ENCODE measurements at places on chromosomes 7 and 10.

GRCh38 chr7:95922191-95922590 lies 149.8 kb downstream of the DYNC1I1 start:
- no peak for DNase-seq

DNA sequence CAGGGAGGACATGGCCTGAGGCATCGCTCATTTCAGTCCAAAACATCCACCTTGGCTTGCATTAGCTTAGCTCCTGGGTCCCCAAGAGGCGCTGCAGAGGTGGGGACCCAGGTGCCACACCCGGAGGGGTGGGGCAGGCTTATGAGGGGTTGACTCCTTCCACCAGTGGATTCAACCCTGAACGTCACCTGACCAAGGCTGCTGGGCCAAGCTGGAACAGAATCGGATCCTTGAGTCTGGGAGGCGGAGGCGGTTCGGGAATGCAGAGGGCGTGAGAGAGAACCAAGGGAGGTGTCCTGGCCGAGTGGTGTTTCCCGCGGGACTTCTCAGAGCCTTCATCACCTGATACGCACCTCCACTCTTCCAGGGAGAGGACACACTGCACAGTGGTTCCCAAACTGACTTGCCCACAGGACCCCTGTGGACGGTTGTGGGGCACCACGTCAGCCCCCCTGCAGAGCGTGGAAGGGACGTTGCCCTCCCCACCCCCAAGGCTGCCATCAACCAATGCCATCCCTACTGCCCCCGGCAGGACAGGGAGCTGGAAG lies 4.5 kb upstream of the MICALL2 start:
- DNase-seq: no peak

GRCh38 chr10:69065406-69066361 lies 22.2 kb upstream of the SRGN start:
- DNase-seq: peak; percentile 75

- DNase-seq: no peak
Observed at GRCh38 chr7:30306976-30307375, 22.6 kb downstream of the ZNRF2 start.

GRCh38 chr7:158740013-158740656 lies 35.5 kb upstream of the NCAPG2 start:
- DNase-seq: no peak

DNA sequence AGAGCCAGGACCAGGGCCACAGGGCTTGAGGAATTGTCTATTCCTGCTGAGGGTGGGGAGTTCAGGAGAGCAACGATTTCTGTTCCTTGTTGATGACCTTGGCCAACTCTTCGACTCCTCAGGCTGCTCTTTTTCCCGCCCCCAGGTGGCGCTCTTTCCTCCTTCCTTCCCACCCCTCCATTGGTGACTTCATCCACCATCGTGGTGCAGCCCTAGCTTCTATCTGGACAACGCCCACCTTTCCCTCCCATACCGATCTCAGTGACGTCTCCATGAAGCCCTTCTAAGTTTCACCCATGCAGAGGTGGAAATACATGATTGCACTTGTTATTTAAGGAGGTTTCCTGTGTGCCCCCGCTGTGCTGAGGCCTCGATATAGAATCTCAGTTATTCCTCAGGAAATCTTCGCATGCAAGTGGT lies 22.1 kb upstream of the CARD11 start:
- peak; percentile 81 for DNase-seq

DNA sequence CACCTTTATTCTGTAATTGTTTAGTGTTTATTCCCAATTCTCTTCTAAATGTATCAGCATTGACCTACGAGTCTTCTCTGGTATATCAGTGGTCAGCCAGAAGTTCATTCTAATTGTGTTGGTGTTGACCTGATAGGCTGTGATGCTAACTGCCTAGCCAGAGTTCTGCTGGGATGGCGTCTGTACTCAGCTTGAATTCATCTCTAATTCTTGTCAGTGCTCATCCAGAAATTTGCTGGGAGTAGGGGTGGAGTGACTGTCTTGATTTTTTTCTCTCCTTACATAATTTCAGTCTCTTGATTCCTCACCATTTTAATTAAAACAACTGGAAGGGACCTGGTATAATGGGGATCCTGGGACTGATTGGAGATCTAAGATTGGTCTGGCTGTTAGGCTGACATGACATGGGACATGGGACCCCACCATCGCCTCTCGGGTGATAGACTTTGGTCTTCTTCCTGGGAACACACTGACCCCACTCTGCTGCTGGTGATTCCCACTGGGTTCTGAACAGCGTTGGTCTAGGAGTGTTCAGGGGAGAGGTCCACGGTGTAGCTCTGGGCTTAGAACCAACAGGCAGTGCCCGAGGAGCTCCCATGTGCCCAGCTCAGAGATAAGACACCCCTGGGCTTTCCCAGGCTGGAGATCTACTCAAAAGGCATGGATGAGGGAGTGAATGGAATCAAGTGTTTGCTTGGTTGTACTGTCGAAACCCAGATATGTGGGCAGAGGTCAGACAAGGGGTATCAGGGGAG lies 3.8 kb downstream of the NEURL1 start:
- no peak for DNase-seq

DNA sequence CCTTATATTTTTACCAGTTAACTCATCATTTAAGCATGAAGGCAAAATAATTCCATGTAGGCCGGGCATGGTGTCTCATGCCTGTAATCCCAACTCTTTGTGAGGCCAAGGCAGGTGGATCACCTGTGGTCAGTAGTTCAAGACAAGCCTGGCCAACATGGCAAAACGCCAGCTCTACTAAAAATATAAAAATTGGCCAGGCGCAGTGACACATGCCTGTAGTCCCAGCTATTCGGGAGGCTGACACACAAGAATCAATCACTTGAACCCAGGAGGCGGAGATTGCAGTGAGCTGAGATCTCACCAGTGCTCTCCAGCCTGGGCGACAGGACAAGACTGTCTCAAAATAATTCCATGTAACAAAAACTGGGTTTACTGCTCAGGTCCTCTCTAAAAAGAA lies 18.3 kb downstream of the HNRNPA2B1 start:
- DNase-seq: no peak

DNA sequence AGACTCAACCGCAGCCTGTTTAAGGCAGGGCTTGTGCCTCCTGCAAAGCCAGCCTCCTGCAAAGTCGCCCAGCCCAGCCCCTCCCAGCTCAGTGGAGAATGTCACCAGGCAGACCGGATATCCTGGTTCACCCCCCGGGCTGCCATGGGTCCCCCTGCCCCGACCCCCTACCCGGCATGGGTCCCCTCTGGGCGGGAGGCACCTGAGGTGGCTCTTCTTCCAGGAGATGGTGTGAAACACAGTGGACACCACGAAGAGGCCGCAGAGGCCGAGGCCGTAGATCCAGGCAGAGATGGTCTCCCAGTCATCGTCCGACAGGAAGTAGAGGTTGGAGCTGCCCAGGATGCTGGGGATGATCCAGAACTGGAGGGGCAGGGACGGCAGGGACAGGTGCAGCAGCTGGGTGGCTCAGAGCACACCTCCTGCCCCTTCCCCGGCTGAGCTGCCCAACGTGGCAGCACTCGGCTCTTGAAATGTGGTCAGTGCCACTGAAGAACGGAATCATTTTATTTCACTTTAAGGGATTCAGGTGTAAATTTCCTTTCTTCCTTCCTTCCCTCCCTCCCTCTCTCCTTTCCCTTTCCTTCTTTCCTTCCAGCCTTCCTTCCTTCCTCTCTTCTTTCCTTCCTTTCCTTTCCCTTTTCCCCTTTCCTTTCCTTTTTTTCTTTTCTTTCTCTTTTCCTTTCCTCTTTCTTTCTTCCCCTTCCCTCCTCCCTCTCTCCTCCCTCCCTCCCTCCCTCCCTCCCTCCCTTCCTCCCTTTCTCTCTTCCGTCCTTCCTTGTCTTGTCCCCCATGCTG lies 36.7 kb upstream of the RADIL start:
- DNase-seq: no peak

DNA sequence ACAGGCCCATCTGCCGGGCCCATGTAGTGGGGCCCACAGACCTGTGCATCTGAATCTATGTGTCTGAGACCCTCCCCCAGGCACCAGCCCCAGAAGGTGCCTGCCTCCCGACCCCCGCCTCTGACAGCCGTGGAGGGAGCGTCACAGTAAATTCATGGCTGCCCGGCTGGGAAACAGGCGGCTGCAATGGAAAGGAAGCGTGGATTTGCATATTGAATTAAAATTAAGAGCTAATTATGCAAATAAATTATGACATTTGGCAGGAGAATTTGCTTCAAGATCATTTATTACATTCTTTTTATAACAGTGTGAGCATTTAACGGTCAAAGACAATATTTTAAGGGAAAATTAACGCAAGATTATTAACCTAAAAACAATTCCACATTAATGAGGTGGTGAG lies 92.3 kb downstream of the HIF1AN start:
- no peak for DNase-seq

DNA sequence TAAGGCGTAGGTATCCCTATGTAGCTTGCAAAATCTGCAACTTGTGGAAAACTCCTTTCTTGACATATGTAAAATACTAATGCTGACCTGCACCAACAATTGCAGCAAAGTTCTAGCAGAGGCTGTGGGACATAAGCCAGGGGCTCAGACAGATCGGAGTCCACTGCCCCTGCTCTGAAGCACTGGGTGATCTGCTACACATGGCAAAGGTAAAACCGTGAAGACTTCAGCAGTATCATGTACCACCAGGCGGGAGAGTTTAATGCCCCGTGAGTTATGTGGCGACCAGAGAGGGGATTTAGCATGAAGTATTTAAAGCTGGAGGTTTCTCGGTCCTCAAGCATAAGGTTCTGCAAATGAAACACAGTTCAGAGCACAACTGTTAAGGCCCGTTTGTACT lies 76.4 kb downstream of the ABCC2 start:
- no peak for DNase-seq

DNA sequence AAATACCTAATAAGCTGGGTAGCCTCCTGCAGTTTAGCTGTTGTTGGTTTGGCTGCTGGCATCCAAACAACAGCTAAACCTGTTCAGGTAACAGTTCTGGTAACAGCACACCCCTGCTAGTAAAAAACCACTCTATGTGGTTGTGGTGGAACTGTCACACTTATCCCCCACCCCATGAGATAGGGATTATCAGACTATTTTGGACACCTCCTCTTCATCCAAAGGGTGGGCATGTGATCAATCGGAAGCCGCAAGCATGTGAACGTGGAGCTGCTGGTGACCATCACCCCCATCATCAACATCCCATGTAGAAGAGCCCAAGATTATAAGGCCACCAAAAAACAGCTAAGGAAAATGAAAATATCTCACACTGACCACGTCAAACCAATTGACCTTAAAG lies 2.5 kb downstream of the MTPAP start:
- DNase-seq: no peak

DNA sequence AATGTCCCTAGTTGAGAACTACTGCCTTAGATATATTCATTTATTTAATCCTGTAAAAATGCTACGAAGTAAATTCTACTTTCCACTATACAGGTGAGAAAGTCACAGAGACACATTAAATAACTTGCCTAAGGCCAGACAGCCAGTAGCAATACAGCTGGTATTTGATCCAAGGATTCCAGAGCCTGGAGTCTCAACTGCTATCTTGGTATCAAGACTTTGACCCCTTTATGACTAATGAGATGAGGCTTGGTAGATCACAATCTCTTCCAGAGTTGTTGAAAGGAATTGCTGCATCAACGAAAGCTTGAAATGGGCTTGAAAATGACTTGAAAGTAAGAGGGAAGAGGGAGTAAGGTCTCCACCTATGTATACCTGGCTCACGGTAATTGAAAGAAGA lies 83.3 kb downstream of the ORC5 start:
- DNase-seq: no peak

GRCh38 chr7:42605406-42606192 lies 306.3 kb downstream of the C7orf25 start:
- no peak for DNase-seq

DNA sequence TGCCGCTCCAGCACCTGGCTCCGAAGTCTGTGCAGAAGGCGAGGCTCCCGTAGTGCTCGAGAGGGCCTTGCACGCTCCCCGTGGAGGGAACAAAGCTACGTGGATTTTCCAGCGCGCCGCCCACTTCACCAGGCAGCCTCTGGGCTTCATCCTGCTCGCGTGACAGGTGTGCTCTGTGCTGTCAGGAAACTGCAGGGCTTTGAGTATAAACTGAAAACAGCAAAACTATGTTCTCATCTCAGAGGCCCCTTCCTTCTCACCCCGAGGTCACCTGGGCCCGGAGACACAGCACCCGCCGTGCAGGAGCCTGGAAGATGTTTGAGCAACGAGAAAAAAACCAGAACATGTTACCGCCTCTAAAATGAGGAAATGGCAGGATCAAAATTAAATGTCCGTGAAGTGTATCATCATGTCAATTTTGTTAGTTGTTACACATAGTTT lies 17.6 kb upstream of the GPR146 start:
- DNase-seq: no peak

DNA sequence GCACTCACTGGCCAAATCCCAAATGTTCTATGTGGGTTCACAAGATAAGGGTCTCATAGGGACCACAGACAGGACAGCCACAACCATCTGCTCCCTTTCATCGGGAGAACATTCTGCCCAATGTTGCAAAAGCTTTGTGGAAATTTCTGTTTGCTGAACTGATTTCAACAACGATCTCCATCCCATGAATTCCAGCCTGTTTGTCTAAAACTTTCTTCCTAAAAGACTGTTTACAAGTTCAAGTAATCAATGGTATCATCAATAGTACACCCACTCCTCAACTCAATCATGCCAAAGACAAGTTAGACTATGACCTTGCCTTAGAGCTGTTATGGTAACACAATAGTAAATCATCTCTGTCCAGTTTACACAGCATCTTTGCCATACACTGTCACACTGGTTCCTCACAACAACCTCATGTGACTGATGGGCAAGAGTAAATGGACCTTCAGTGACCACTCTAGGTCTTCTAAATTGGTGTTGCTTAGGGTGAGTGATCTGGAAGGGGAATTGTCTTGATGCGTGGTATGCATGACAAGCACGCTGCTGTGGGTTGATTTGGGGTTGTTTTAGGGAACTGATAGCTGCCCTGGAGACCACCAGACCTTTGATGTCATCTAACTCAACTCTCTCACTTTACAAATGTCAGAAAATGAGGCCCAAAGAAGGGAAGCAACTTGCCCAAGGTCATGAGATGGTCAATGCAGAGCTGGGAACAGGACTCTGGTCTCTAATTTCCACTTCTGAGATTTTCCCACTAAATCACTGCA lies 95.1 kb downstream of the PPP1R3C start:
- no peak for DNase-seq

DNA sequence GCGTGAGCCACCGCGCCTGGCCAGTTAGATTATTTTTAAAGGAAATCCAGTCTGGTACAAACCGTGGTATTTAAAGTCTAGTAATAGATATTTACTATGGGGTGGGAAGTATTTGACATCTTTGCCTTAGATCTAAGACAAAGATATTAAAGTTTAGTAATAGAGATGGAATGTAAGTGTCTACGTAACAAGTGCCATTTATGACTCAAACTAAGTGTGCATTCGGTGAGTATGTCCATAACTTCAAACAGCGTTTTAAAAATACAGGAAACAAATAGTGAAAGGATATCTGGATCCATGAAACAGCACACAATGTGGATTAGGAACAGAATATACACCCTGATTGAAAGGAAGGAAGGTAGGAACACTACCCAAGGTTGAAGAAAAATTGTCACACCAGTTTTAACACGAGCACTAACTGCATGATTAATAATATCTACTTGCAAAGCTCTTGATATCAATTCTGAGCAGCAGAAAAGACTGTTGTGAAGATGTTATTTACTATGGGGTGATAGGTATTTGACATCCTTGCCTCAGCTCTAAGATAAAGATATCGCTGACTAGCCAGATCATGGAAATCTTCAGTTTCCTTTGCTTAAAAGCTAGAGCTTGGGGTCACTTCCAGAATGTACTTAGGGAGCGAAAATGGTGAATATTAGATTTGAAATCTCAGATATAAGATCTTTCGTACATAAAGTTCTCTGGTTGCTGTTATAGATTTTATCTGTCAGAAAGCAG lies 48.7 kb downstream of the EPC1 start:
- no peak for DNase-seq

Data from activated CD4-positive, alpha-beta T cell treated with anti-CD3 and anti-CD28 coated beads, Interleukin-2, amount 50 U/mL, for 48 hours (primary cell).